Occipital lobe (tissue), 3 donors: ENCODE measurements at places on chromosomes 4 and X.

DNA sequence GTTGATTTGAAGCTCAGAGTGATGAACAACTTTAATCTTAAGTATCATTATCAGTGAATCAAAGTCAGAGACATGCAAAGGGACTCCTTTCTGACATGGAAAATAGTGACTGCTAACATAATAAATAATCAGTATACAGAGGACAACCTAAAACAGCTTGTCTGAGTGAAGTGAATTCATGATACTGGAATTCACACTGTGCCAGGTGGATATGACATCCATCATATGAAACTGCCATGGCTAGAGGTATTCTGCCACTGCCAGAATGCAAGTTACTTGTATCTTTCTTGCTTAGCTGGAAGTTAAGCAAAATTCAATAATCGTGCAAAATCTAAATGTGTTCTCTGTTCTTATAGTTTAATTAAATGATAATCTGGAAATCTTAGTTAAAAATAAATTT lies 429.0 kb downstream of the CFAP47 start:
- no peak for DNase-seq

GRCh38 chrX:154426916-154427770 lies 1.3 kb upstream of the ATP6AP1 start:
- DNase-seq, result no peak

DNA sequence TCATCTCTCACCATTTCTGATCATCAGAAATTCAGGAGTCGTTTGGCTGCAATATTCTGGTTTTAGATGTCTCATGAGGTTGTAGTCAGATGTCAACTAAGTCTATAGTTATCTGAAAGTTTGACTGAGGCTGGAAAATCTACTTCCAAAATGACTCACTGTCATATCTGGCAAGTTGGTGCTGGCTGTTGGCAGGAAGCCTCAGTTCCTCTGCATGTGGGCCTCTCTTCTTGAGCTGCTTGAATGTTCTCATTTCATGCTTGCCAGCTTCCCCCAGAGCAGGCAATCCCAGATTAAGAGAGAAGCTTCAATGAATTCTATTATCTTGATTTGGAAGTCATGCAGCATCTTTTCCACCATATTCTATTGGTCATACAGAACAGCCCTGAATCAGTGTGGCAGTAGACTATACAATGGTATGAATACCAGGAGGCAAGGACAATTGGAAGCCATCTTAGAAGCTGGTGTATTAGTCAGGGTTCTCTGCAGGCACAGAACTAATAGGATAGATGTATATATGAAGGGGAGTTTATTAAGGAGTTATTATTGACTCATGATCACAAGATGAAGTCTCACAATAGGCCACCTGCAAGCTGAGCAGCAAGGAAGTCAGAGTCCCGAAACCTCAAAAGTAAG lies 46.8 kb upstream of the ELF2 start:
- DNase-seq, result peak; percentile 54

GRCh38 chr4:40596522-40596921 lies 33.1 kb downstream of the RBM47 start:
- no peak for DNase-seq

GRCh38 chr4:132866616-132867015 lies 282.5 kb upstream of the PCDH10 start:
- DNase-seq, result peak; percentile 0

DNA sequence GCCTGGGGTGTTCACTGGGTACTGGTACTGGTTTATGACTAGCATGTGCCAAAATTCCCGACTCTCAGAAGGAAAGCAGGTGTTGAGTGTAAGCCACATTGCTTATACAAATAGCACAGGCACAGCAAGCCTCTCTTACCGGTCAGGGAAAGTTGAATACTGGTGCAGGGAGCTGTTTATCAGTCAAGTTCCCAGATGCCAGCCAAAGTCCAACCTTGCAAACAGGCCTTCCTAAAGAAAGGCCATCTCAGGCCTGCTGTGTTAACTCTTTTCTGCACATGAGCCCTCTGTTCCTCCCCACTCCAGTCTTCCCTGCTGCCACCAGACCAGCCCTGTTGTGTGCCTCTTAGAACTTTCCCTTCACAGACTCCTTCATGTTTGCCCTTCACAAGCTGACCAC lies 34.2 kb downstream of the PKD2 start:
- no peak for DNase-seq

DNA sequence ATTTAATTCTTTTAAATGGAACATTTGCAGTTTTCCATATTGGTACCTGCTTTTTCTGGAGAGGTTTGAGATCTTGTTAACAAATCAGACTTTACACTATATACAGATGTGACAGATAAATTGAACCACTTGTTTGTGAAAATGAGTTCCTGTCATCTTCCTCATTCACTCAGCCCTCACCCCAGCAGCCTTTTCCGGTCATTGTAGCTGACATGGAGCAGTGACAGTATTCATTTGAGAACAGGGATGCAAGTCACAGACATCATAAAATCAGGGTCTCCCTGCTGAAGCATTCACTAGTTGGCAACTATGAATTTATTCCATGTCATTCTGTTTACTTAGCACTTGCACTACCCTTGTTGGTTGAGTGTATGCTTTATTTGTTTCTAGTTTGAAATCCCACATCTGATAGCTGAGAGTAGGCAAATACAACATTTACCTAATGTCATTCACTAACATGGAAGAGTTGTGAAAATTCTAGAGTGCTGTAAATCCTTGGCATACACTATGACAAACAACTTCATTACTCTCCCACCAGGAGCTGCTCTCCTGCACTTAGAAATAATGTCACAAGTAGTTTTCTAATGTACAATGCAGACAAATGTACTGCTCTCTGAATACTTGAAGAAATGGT lies 78.9 kb downstream of the UGT8 start:
- DNase-seq, result no peak

DNA sequence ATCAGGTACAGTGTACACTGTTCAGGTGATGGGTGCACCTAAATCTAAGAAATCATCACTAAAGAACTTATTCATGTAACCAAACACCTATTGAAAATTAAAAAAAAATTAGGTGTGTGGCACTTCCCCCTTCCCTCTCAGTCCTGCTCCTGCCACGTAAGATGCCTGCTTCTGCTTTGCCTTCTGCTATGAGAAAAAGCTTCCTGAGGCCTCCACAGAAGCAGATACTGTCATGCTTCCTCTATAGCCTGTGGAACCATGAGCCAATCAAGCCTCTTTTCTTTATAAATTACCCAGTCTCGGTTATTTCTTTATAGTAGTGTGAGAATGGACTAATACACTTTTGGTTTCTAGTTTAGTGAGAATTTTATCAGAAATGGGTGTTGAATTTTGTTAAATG lies 459.8 kb upstream of the DIPK2B start:
- no peak for DNase-seq

DNA sequence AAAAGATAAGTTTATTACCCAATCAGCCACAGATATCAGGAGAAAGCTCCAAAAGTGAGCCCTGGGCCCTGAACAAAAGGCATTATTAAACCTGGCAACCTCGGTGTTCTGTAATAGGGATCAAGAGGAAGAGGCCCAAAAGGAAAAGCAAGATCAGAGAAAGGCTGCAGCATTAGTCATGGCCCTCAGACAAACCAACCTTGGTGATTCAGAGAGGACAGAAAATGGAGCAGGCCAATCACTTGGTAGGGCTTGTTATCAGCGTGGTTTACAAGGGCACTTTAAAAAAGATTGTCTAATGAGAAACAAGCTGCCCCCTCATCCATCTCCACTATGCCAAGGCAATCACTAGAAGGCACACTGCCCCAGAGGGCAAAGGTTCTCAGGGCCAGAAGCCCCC lies 75.7 kb downstream of the AGTR2 start:
- no peak for DNase-seq

DNA sequence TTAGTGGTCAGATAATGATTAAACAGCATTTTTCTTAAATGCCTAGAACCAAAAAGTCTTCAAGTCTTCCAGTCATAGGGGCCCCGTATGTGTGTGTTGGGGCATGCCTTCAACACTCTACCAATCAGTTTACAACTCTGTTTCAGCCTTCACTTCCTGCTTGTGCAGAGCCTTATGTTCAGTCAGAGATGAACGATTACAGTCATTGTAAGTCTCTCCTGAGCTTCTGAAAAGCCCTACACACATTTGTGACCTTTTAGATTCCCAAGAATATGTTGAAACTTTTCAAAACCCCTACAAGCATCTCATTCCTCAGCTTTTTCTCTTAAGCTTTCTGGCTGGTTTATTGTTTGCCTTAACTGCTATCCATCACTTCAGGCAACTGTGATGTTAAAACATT lies 591.2 kb downstream of the ZNF674 start:
- no peak for DNase-seq

DNA sequence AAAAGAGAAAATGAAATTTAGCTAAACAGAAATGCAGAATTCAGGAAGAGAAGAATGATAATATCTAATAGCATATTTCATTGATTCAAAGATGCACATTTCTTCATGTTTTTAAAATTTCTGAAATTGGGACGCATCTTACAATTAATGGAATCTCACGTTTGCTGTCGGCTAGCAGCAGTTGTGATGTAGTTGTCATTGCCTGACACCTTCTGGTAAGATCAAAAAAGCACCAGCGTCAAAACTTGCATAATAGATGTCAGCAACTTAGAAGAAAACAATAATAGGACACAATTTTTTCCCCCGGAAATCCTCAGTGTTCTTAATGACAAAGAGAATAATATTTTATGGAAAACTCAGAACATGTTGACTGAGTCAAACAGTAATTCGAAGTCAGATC lies 29.8 kb upstream of the SLC7A3 start:
- no peak for DNase-seq

DNA sequence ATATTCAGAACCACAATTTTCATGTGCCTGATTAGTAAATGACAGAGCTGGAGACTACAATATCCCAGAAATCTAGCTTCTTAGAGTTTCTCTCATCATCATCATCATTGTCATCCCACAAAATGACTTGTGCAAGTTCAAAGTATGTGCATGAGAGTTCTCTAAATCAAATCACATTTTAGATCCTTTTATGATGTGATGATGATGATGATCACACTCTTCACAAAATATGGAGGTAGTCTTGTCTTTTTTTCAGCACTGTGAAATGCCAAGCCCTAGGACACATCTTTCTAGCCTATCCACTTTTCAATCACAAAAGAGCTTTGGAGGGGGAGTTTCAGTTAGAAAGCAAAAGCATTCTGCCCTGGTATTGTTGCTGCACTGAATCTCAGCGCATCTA lies 7.4 kb downstream of the MBNL3 start:
- no peak for DNase-seq

GRCh38 chr4:110503270-110504083 lies 27.5 kb downstream of the ENPEP start:
- no peak for DNase-seq

GRCh38 chrX:68686097-68686977 lies 38.9 kb downstream of the STARD8 start:
- DNase-seq, result no peak

- no peak for DNase-seq
Observed at GRCh38 chr4:126733301-126733700, 899.5 kb upstream of the INTU start.

- DNase-seq, result no peak
Observed at GRCh38 chr4:2393353-2394270, 24.8 kb downstream of the ZFYVE28 start.

- DNase-seq, result no peak
Observed at GRCh38 chr4:180261346-180261745, 1981.9 kb upstream of the TENM3 start.

DNA sequence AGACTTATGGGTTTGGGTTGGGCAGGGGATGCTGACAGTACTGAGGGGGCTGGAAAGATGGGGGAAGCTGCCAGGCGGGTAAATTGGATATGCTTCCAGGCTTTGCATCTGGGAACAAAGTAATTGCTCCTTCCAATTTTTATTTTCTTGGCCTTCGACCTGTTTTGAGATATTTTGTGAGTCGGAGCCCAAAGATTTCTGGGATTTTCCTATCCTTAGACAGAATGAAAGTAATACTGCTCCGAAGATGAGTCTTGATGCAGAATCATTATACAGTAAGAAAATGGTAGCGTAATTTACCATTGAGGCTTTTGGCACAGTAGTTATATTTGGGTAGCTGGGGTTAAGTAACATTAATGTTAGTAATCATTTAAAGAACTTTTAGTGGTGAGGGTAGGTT lies 1.4 kb downstream of the SMARCA5 start:
- no peak for DNase-seq

GRCh38 chr4:7460566-7460965 lies 25.8 kb upstream of the PSAPL1 start:
- no peak for DNase-seq

GRCh38 chrX:4206941-4207340 lies 493.5 kb upstream of the PRKX start:
- no peak for DNase-seq

DNA sequence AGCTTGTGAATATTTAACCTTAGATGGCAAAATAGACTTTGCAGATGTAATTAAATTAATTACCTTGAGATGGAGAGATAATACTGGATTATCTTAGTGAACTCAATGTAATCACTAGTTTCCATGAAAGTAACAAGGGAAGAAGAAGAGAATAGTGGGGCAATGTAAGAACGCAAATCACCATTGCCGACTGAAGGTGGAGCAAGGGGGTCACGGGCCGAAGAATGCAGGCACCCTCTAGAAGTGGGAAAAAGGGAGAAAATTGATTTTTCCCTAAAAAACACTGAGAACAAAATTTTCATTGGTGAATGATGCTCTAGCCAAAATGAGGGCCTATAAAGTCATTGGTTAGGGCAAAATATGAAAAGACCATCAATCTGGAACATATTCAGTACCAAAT lies 375.6 kb upstream of the EPHA5 start:
- no peak for DNase-seq

DNA sequence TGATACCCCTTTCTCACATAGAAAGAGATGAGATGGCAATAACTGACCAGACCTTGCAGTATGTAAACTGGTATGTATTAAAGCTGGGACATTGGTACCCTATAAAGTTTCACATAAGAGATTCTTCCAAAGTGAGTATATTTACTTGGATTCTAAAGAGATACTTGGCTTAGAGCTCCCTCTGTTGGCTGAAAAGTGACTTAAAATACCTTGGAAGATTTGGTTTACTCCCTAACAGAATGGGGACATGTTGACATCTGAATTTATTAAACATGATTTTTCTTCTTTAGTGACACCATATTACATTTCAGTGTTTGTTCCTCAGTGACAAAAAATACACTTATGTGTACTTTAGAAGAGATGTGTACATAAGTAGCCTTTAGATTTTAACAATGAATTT lies 47.9 kb upstream of the RGN start:
- DNase-seq, result no peak
